ENCODE measurements at places on chromosomes 7 and 10. TPM values are rescaled to one million over a fixed set of nuclear protein-coding genes. Genes with fewer than 3 reads are reported as not detected.

DNA sequence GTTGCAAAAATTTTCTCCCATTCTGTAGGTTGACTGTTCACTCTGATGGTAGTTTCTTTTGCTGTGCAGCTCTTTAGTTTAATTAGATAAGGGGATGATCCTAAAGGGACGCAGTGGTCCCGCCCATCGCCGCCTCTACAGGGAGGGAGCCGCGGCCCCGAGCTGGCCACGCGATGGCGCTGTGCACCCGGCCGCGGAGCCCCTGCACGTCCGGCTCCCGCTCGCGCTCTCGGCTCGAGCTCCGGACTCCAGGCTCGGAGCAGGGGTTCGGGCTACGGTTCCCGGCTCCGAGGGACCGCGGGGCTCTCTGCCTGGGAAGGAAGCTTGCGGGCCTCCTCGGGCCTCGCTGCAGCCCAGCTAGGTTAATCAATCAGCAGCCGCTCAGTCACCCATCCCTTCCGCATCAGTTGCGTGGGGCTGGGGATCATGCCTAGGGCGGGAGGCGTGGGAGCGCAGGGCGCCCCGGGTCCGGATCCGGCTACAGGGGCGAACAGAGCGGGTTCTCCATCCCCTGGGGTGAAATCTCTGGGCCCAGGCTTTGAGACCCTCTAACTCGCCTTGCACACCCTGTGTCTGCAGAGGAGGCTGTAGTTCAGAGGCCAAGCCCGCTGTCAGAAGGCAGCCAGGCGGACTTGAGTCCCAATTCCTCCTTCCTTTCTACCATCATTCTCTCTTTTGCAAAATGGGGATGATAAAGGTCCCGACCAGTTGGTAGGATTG, 97.9 kb downstream of the WDR11 start:
- H3K4me3 ChIP-seq = peak overlapping the region; percentile 65
- no peak overlapping the region for H3K27ac ChIP-seq
- H3K4me1 ChIP-seq = peaks cover 12% of the 10 kb centered on the region
- peaks cover 7% of the 10 kb centered on the region for H3K27me3 ChIP-seq
- H3K36me3 ChIP-seq = no peaks in the 10 kb centered on the region

Gene PSD
- 0.99 TPM for total RNA-seq

DNA sequence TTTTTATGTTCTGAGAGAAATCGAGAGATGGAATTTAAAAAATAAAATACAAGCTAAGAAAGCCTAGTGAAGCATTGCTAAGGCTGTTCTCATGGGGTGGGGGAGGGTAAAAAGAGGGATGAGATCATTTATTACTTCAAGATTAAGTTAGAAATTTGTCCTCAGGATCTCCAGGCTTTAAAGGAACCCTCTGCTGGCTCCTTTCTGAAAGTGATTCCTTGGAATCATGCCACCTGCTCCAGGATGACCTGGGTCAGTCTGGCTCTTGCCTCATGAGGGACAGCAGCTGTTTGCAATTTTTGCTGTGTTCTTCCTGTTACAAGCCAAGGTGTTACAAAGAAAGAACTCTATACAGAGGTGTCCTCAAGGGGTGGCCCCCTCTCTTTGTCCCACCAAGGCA, 69.8 kb downstream of the CDK1 start:
- H3K27me3 ChIP-seq = no peaks in the 10 kb centered on the region
- no peak for DNase-seq
- H3K4me3 ChIP-seq = no peak overlapping the region

DNA sequence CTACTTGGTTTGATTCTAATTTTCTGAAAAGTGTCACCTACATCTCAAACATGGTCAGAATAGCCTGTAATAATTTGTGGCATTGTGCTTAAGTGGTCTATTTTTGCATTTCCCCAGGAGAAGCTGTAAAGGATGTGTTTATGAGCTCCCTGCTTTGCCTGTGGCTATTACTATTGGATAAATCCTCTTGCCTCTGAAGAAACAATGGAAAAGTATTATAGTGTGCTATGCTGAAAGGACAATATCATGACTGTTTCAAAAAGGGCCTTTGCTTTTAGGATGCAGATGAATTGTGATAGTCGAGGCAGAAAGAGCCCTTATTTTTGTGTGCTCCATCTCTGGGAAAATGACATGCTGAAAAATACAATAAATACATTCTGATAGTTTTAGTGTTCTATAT, 94.1 kb upstream of the ARMC3 start:
- H3K27me3 ChIP-seq = no peaks in the 10 kb centered on the region
- H3K36me3 ChIP-seq = no peaks in the 10 kb centered on the region
- peaks cover 9% of the 10 kb centered on the region for H3K4me1 ChIP-seq
- H3K27ac ChIP-seq = no peak overlapping the region

Gene GNB2
- 251 TPM for total RNA-seq

DNA sequence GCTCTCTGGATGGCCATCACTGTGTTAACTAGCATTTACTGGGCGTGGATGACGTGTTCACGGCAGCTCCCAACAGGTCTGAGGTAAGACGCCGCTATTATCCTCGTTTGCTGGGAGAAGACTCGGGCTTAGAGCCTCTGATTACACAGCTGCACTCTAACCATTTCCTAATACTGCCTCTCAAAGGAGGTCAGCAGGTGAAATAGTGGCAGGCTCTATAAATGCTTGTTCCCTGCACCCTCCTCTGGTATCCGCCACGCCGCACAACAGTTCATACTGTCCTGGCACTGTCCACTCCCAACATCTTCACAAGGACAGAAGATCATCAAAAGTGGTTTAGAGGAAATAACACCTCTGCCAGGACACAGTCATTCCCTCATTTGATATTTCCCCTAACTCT, 28.3 kb downstream of the HIPK2 start:
- H3K27me3 ChIP-seq = no peaks in the 10 kb centered on the region
- H3K27ac ChIP-seq = peak overlapping the region; percentile 19
- H3K4me3 ChIP-seq = no peak overlapping the region

DNA sequence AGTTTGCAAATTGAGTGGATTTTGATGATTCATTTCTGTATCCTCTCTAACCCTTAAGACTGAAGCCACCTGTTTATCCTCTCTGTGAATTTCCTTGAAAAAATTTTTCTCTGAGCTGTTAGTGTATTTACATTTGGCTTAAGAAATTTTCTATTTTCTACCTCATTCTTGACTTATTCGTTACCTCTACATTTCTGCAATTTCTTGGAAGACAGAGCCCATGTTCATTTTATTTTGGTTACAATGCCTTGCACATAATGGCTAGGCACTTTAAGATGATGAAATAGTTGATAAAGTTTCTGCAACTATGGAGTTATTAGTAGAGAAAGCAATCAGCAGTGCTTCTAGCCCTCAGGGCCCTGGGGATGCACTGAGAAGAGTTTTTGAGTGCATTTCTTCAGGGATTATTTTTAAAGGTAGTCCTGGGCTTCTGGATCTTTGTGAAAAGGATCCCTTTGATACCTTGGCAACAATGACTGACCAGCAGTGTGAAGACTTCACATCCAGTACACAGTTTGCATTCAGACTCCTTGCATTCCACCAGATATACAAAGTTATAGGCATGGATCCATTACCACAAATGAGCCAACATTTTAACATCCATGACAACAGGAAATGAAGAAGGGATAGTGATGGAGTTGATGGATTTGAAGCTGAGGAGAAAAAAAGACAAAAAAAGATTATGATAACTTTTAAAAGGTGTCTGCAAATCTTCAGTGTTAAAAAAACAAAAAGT, 68.2 kb downstream of the CH25H start:
- DNase-seq = no peak
- H3K27me3 ChIP-seq = peaks cover 42% of the 10 kb centered on the region
- H3K36me3 ChIP-seq = no peaks in the 10 kb centered on the region
- no peak overlapping the region for H3K27ac ChIP-seq
- H3K4me1 ChIP-seq = no peaks in the 10 kb centered on the region

Gene ELFN1
- total RNA-seq = 0.62 TPM

Gene PKD2L1
- total RNA-seq = not detected

DNA sequence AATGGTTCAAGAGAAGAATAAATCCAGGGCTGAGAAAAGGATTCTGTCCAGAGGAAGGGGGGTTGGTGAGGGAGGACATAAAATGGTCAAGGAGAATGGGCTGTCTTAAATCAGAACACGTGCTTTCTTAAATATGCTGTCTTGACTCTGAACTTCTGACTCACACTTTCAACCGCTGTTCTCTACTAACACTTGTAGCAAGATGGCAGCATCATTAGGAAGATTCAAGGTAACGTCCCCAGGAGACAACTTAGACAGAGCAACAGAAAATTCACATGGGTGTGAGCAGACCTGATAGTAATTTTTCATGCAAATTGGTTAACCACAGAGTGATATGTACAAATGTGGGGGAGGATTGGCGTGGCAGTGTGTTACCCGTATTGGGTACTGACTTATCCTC, 126.8 kb upstream of the GALNT17 start:
- H3K27ac ChIP-seq = no peak overlapping the region
- DNase-seq = no peak
- H3K36me3 ChIP-seq = no peaks in the 10 kb centered on the region
- no peaks in the 10 kb centered on the region for H3K27me3 ChIP-seq
- no peaks in the 10 kb centered on the region for H3K4me1 ChIP-seq
- no peak overlapping the region for H3K4me3 ChIP-seq

- H3K36me3 ChIP-seq = no peaks in the 10 kb centered on the region
- peak overlapping the region; percentile 48 for H3K27ac ChIP-seq
- H3K4me1 ChIP-seq = peaks cover 45% of the 10 kb centered on the region
- DNase-seq = no peak
- no peaks in the 10 kb centered on the region for H3K27me3 ChIP-seq
Measured at GRCh38 chr10:77513781-77514331, 123.8 kb downstream of the KCNMA1 start.

GRCh38 chr10:92572362-92573090, 1.4 kb downstream of the IDE start:
- H3K4me1 ChIP-seq = peaks cover 28% of the 10 kb centered on the region
- H3K27ac ChIP-seq = peak overlapping the region; percentile 86
- peaks cover 2% of the 10 kb centered on the region for H3K36me3 ChIP-seq
- H3K4me3 ChIP-seq = peak overlapping the region; percentile 77

DNA sequence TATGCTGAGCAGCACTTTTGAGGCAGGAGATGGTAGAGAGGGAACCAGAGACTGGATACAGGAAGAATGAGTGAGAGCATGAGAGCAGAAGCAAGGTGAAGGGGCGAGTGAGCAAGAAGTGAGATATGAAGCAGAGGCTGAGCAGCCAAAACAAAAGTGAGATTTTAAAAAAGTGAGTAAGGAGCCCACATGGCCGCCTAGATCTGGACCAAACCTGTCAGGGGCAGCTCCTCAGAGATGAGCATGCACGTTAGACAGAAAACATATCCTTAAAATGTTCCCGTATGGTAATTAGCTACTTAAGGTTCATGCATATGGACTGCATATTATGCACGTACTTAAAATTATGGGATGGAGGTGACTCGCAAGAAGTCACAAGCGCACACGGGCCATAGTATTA, 22.5 kb downstream of the TMEM176A start:
- no peaks in the 10 kb centered on the region for H3K27me3 ChIP-seq
- H3K4me1 ChIP-seq = no peaks in the 10 kb centered on the region
- no peak for DNase-seq
- H3K27ac ChIP-seq = no peak overlapping the region
- no peak overlapping the region for H3K4me3 ChIP-seq

GRCh38 chr10:9743639-9744038, 1274.0 kb upstream of the CELF2 start:
- no peaks in the 10 kb centered on the region for H3K36me3 ChIP-seq
- no peak overlapping the region for H3K4me3 ChIP-seq
- no peaks in the 10 kb centered on the region for H3K27me3 ChIP-seq
- H3K27ac ChIP-seq = no peak overlapping the region
- DNase-seq = no peak

Gene SH2D4B
- not detected for total RNA-seq

DNA sequence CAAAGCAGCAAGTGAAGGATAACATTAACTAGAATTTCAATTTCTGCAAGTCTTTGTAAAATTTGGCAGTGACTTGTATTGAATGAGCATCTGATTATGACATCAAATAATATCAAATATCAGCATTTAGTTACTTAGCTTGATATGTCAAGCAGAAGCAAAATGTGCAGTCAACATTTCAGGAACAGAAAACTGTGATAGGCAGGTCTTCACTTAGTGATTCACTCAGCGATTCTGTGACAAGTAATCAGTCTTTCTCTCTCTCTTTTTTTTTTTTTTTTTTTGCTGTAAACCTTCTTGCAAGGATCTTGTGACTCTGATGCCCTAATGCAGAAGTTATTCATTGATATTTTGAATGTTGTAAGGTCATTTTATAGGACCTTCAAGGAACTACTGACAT, 307.1 kb downstream of the MTERF1 start:
- no peak overlapping the region for H3K4me3 ChIP-seq
- H3K36me3 ChIP-seq = no peaks in the 10 kb centered on the region
- no peak for DNase-seq

- H3K36me3 ChIP-seq = peaks cover 30% of the 10 kb centered on the region
- DNase-seq = no peak
- H3K27me3 ChIP-seq = no peaks in the 10 kb centered on the region
- H3K27ac ChIP-seq = no peak overlapping the region
- H3K4me1 ChIP-seq = peaks cover 2% of the 10 kb centered on the region
Measured at GRCh38 chr10:34370126-34370525, 445.0 kb downstream of the PARD3 start.

GRCh38 chr7:3349126-3349525, 48.1 kb downstream of the SDK1 start:
- no peak for DNase-seq
- peaks cover 4% of the 10 kb centered on the region for H3K27me3 ChIP-seq
- no peaks in the 10 kb centered on the region for H3K4me1 ChIP-seq
- no peak overlapping the region for H3K4me3 ChIP-seq
- no peak overlapping the region for H3K27ac ChIP-seq

- DNase-seq = no peak
- no peak overlapping the region for H3K4me3 ChIP-seq
- no peaks in the 10 kb centered on the region for H3K36me3 ChIP-seq
- H3K27ac ChIP-seq = no peak overlapping the region
- peaks cover 4% of the 10 kb centered on the region for H3K4me1 ChIP-seq
Measured at GRCh38 chr7:29878081-29878688, 71.9 kb downstream of the WIPF3 start.

GRCh38 chr7:155714702-155715101, 70.2 kb downstream of the RBM33 start:
- H3K27ac ChIP-seq = no peak overlapping the region
- peaks cover 33% of the 10 kb centered on the region for H3K36me3 ChIP-seq
- H3K4me3 ChIP-seq = no peak overlapping the region
- H3K4me1 ChIP-seq = no peaks in the 10 kb centered on the region
- H3K27me3 ChIP-seq = no peaks in the 10 kb centered on the region

DNA sequence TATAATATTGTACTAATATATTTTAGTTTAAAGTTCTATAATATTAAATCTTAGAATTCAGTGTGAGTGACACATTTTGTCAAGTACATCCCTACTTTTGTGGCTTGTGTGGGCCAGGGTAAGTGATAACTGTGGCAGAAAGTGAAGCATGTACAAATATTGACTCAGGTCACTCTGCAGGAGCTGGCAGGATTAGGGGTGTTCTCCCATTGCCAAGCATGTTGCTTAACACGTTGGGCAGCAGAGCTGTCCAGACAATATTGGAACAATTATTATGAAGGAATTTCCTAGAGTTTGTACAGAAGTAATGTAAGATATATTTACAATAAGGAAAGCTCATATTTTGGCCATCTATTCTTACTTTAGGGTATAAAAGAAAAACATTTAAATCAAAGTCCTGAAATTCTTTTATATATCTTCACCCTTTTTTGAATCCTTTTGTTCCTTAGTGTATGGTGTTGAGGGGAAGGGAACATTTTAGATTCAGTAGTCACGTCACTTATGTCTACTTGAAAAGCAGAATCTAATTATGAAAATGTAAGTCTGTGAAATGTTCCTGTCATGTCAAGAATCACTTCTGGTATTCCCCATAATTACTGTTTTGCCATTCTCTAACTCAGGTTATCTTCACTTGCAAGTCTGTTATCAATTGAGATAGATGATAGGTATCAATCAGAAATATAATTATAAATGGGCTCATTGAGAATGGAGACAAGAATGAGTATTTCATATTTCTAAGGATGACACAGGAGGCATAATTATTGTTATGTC, 4.0 kb downstream of the HDAC9 start:
- no peaks in the 10 kb centered on the region for H3K27me3 ChIP-seq
- no peak for DNase-seq
- H3K27ac ChIP-seq = no peak overlapping the region
- no peaks in the 10 kb centered on the region for H3K36me3 ChIP-seq

Gene SFTPA2
- total RNA-seq = not detected
